ENCODE measurements at places on chromosomes 1 and 21.

- no peak for DNase-seq
Observed at GRCh38 chr1:233597489-233597901, 16.4 kb upstream of the KCNK1 start.

- no peak for DNase-seq
Observed at GRCh38 chr1:4674676-4675075, 20.3 kb downstream of the AJAP1 start.

DNA sequence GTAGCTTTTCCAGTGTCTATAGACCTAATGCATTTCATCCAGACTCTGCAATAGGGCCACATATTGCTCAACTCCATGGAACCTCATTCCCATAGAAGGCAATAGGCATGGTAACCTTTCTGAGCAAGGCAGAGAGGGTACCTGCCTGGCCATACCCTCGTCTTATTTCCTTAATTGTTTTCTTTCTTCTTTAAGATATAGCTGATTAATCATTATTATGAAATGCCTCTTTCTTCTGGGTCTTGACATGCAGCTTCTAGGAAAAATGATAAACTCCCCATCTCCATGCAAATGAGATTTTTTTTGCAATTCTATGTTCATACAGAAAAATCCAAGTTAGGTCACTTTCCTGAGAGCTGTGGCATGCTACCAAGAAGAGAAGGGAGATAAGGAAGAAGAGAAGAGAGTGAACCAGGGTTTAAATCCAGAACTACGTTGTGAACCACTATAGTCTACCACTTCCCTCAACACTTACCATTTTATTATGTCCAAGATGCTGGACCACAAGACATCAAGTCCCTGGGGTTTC is 33.0 kb upstream of the IL20 start:
- DNase-seq: no peak

GRCh38 chr1:85798419-85798818 is 90.2 kb upstream of the ZNHIT6 start:
- no peak for DNase-seq

- no peak for DNase-seq
Observed at GRCh38 chr1:111538343-111539025, 35.1 kb upstream of the ADORA3 start.

- DNase-seq: no peak
Observed at GRCh38 chr1:185434721-185435120, 117.7 kb upstream of the IVNS1ABP start.

GRCh38 chr1:227559499-227559898 is 3.9 kb upstream of the ZNF678 start:
- no peak for DNase-seq

GRCh38 chr1:185539277-185539943 is 194.8 kb upstream of the HMCN1 start:
- DNase-seq: no peak

GRCh38 chr1:3557366-3557765 is 53.9 kb downstream of the MEGF6 start:
- no peak for DNase-seq

GRCh38 chr1:15702722-15703550 is 18.8 kb downstream of the PLEKHM2 start:
- DNase-seq: no peak

- no peak for DNase-seq
Observed at GRCh38 chr1:168742386-168742785, 13.4 kb upstream of the DPT start.

GRCh38 chr1:57788313-57788712 is 364.5 kb upstream of the DAB1 start:
- no peak for DNase-seq

DNA sequence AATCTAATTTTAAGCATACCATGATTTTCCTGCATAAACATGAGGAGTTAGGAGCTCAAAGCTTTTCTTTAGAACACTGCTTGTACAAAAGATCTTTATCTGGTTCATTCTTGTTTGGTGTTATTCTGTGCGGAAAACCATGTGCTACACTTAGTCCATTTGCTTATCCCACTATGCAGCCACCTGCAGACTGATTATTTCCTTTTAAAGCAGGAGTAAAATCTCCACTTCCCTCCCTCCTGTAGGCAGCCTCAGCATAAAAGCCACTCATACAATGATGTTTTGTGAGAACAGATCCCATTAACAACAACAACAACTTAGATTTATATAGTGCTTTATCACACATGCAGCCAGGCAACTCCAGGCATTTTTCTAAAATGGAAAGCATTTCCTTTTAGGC is 355.3 kb upstream of the NEGR1 start:
- no peak for DNase-seq

DNA sequence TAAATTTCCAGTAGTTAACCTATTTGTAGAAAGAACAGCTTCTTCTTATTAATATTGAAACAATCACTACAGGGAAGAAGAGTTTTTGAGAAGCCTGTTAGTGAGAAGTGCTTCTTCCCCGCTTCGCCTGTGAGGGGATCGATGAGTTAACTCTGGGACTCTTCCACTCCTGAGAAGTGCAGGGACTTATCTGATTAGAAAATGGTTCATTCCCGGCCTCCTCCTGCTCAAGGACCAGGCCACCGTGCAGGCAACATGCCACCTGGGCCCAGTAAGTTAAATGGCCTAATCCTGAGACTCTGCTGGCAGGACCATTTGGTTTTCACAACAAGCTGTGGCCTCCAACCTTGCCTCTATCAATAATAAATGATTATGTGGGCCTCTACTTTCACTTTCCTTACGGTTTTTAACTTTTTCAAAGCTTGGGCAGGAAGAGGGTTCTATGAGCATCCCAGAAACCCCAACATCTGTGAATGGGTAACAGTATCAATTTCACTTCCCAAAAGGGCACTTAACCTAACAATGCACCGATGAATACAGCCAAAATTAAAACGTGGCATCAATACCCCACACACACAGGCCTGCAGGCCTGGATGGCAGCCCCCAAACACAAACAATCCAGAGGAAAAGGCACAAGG is 33.1 kb downstream of the SIPA1L2 start:
- DNase-seq: no peak

GRCh38 chr21:39845571-39846130 is 21.6 kb upstream of the PCP4 start:
- no peak for DNase-seq

DNA sequence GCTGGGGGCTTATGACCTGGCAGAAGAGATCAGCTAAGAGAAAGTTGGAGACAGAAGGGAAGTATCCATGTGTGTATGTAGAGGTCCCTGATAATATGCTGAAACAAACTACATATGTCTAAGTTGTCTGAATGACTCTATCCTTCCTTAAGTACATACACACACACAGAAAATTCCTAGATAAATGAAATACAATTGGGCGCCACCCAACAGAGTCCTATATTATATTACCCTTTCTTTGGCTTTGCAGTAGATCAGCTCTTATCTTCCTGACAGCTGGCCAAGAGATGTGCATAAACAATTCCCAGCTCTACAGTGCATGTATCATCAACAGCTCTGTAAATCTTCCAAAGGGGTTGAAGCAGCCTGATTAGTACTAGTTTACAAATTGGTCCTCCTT is 40.1 kb downstream of the SORT1 start:
- DNase-seq: no peak

GRCh38 chr1:186985889-186986491 is 157.2 kb downstream of the PLA2G4A start:
- peak; percentile 38 for DNase-seq

DNA sequence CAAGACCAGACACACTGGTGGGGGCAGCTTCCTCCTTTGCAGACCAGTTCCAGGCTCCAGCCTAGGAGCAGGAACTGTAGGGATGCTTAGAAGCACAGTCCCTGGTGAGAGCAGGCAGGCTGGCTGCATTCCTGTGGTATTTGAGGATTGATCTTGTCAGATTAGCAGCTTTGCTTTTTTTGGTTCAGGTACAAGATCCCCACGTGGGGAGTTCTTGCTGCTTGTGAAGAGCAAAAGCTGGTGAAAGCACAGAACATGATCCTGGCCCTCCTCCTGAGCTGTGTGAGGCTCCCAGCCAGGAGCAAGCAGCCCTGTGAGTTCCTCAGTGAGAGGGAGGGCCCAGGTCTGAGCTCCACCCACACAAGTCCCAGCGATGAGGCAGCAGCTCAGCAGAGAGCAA is 75.3 kb upstream of the ARTN start:
- no peak for DNase-seq

- no peak for DNase-seq
Observed at GRCh38 chr1:93369734-93370133, 24.0 kb downstream of the DR1 start.

DNA sequence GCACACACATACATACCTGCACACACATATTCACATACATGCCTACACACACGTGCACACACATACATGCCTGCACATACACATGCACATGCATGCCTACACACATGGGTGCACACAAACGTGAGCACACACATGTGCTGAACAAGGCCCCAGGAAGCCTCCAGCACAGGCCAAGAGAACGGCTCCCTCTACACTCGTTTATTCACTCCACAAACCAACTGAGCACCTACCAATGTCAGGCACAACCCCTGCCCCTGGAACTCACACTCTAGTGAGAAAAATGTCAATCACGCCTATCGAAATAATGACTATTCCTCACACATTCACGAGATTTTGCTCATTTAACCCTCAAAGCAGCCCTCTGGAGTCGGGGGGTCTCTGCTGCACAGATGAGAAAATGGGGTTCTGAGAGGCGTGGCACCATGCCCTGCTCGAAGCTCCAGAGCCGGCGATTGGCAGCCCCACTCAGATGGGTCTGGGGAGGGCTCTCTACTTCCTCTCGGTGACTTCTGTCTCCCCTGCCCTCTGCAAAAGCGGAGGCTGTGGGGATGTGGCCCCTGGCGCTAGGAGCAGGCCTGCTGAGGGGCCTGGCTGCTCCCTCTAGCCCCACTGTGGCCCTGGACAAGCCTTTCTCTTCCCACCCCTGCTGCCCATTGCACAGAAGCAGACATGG is 90.2 kb upstream of the RUNX3 start:
- DNase-seq: no peak

DNA sequence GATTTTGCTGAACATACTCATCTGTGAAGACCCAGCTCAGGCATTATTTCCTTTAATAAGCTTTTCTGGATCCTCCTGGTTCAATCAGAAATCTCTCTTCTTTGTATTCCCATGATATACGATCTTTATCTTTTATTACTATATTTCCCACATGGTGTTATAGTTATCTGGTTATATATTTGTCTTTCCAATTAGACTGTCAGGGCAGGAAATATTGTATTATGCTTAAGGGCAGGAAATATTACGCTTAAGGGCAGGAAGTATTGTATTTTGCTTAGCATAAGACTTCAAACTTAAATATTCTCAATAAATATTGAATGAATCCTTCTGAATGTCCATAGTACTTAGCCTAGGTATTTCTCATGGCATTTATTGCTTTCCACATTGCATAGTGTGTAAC is 122.2 kb downstream of the COQ8A start:
- DNase-seq: no peak

DNA sequence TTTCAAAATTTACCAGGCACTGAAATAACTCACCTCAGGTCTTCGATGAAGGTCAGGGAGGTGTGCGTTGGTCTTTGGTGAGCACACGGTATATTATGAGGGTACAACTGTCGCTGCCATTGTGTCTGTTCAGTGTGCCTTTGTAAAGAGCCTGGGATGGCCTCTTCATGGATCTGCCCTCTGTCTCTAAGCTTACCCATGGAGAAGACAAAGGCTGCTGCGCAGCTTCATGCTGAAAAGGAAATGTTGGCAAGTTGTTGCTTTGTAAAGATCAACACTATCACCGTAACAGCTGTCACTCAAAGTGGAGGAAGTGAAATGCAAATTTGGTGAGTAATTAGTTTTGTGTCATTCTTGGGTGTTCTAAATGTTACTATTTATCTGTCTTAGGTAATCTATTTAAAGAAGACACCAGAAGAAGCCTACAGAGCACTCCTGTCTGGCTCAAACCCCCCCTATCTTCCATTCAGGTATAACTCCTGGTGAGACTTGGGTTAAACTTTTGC is 71.6 kb downstream of the CDC14A start:
- DNase-seq: no peak

GRCh38 chr1:52296345-52296744 is 69.7 kb downstream of the CC2D1B start:
- DNase-seq: peak; percentile 31

GRCh38 chr1:186059311-186059710 is 315.7 kb downstream of the TPR start:
- no peak for DNase-seq

DNA sequence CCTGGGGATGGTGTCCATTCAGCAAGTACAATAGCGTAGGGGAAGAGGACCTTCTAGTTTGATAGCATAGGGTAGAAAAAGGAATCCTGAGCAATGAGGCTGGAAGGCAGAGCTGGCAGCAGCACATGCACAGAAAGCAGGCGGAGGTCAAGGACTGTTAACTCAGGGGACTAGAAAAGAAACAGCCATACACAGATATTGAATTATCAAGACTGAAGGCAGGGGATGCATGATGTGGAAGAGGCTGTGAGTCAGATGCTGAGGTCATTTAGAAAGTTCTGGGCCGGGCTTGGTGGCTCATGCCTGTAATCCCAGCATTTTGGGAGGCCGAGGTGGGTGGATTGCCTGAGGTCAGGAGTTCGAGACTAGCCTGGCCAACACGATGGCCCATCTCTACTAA is 65.6 kb downstream of the OPTC start:
- DNase-seq: no peak

- no peak for DNase-seq
Observed at GRCh38 chr1:41361495-41362356, 492 bp downstream of the FOXO6 start.

DNA sequence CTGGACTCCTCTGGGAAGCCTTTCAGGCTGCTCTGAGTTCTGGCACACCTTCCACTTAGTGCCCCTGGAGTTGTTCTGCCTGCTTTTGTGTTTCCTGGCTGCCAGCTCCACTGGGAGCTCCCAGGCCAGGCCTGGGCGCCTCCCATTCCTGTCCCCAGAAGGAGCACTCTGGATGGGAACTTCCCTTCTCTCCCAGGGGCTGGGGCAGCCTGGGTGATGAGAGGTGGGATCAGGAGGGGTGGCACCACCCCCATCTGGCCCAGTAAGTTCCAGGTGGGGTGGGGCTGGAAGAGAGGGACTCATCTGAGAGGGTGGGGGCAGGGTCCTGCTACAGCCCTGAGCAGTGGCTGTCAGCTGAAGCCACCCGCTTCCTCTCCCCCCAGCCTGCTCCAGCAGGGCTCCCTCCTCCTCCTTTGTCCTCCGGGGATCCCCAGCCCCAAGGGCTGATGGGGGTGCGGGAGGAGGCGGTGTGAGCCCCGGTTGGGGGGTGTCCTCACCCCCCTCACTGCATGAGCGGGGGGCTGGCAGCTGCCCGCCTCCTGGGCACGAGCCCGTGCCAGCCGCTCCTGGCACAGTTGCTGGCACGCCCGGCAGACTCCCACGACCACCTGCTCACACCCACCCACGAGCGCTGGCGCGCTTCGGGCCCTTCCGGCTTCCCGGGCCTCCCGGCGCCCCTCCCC is 4.7 kb downstream of the FOXO6 start:
- no peak for DNase-seq

GRCh38 chr1:204854286-204854685 is 16.4 kb upstream of the NFASC start:
- DNase-seq: no peak

- no peak for DNase-seq
Observed at GRCh38 chr1:72547412-72547811, 265.1 kb upstream of the NEGR1 start.

GRCh38 chr1:51610637-51611036 is 6.3 kb upstream of the OSBPL9 start:
- no peak for DNase-seq

- DNase-seq: no peak
Observed at GRCh38 chr1:12255913-12256312, 26.1 kb downstream of the VPS13D start.

- DNase-seq: no peak
Observed at GRCh38 chr1:117608758-117609157, 2.9 kb downstream of the TENT5C start.
